Large intestine (tissue), 12 donors: ENCODE measurements at places on chromosomes 1 and 21. TPM values are rescaled to one million over a fixed set of nuclear protein-coding genes. Genes with fewer than 3 reads are reported as not detected.

DNA sequence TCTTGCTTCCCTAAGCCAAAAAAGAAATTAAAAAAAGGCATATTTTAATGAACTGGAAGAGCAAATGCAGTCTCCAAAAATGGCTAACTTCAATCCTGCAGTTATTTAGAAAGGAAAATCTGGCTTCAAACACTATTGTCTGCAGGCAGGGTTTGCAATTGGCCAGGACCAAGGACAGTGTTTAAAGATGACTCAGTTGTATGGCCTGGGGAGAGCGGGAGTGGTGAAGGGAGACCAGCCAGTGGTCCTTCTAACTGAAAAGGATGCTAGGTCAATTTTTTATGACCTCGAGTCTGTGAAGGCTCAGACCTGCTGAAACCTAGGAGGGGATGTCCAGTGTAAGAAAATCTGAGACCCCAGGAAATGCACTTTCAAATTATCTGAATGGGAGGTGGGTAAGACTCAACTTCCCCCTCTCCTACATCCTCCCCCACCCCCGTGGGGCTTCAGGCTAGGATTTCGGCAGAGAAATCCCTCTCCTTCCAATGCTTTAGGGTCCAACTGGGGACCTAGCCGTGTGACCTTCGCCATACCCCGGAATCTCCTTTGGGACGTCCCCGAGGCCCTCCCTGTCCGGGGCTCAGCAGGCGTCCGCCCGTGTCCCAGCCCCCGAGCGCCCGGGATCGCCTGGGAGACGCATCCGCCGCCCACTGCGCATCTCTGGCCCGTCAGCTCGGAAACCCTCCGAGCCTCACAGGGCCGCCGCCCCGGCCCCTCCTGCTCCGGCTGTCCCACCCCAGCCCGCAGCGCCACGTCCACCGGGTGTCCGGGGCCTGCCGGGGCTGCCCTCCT, 602 bp upstream of the RIMKLA start:
- peak; percentile 12 for DNase-seq

- no peak for DNase-seq
These were observed 175.2 kb downstream of the KCNT2 start for GRCh38 chr1:196433000-196433399.

- no peak for DNase-seq
These were observed 5.9 kb downstream of the RHEX start for GRCh38 chr1:206058927-206059292.

The PRRX1 gene
- polyA plus RNA-seq = 3.3 TPM

The FCGR2B gene
- polyA plus RNA-seq = 0.06 TPM
